ENCODE measurements at places on chromosomes 7 and 10. TPM values are rescaled to one million over a fixed set of nuclear protein-coding genes. Genes with fewer than 3 reads are reported as not detected.

Gene LSM8
- 36.0 TPM for total RNA-seq

Gene FEZF1
- not detected for total RNA-seq

Gene TMEM106B
- total RNA-seq = 59.8 TPM

Gene DNAJB12
- total RNA-seq = 26.6 TPM

Gene CC2D2B
- not detected for total RNA-seq

Gene CPVL
- 1.4 TPM for total RNA-seq

Gene CFAP43
- 0.11 TPM for total RNA-seq

Gene TYW1
- 22.5 TPM for total RNA-seq

Gene KIF11
- 59.2 TPM for total RNA-seq

Gene HTR5A
- total RNA-seq = not detected
